ENCODE measurements at places on chromosomes 3 and 15.

- no peak for DNase-seq
Observed at GRCh38 chr3:194937144-194937543, 251.5 kb downstream of the FAM43A start.

DNA sequence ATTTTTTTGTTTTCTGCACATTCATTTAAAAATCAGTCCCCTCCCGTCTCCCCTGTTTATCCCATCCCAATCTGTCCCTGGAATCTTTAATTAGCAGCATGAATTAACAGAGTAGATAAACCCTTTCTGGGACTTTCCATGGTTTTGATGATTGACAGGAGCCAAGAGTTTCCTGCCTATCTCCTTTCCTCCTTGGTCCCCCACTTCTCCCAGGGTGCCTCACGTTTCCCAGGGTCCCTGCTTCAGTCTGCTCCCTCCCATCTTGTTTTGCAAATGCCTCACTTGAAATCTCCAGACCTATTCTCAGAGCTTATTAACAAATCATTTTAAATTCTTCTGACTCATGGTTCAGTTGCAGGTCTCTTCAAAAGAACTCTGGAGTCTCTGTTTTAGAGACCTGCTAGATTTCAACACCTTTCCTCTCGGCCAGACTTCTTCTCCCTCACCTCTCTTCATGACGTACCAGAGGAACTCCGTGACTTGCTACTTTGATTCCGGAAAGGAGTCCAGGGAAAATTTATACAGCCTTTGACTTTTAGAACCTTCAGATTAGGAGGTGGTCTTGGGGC, 238.5 kb downstream of the ITPR1 start:
- DNase-seq, result no peak

- no peak for DNase-seq
Observed at GRCh38 chr3:186821429-186822387, 15.4 kb upstream of the RFC4 start.

- peak; percentile 23 for DNase-seq
Observed at GRCh38 chr3:100131241-100131640, 16.9 kb upstream of the FILIP1L start.

DNA sequence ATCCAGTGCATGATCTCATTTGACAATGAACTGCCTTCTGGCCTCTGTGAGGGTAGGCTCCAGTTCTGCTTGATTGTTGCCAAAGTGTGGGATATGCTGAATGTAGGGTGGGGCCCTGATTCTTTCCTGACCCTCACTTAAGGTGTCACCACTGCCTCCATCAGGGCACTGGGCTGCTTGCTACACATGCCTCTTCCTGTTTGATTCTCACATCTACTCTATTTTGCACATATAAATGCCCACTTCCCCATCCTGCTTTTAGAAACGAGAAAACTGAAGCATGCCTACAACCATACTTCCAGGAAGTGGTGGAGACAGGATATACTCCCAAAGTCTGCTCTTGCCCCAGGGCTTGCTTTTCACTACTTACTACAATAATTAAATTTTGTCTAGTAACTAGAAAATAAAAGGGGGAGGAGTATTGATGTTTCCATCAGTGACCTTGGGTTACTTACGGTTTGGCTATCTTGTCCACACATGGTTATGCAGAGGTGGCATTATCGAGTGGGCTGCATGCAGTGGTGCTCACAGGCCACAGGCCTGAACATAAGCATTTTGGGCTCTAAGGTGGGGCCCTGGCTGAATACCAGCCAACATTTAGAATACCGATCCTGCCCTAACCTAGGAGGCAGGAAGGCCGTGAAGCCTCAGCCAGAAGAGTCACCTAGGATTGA, 6.7 kb downstream of the ZDHHC3 start:
- no peak for DNase-seq

GRCh38 chr3:191376516-191377141, 46.3 kb upstream of the UTS2B start:
- no peak for DNase-seq

DNA sequence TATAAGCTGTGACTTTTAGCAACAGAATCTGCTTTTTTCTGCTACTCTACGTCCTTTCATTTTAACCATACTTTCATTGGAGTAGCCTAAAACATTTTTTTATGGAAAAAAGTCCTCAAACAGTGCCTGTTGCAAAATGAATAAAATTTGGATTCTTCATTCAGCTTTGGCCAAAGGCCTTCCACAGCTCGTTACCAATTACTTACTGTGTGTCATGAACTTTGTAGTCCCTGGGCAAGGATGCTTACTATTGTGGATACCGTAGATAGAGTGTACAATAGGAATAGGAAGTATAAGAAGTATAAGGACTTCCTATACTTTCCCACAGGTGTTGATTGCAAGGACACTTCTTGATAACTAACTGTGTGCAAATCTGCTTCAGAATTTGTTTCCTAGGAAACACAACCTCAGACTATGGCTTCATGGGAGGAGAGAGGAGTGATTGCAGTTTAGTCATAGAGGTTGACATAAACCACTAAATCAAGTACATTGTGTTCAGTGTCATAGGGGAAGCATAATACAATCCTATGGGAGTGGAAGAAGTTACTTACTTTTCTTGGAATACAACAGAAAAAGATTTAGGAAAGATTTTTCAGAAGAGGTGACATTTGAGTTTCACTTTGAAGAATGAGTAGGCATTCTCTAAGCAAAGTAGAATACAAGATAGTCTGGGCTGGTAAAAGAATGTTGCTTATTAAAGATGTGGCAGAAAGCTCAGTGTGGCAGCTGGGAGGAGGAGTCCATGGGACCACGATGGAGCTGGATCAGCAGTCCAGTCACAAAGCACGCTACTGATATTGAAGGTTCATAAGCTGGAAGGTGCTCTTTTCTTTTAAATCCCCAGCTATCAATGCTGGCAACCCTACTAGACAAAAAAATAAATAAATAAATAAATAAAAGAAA, 309.7 kb upstream of the TPRG1 start:
- DNase-seq, result no peak

GRCh38 chr3:10319804-10320203, 1.1 kb downstream of the SEC13 start:
- no peak for DNase-seq

- no peak for DNase-seq
Observed at GRCh38 chr15:85741021-85741421, 53.7 kb downstream of the KLHL25 start.

GRCh38 chr15:29903785-29904464, 81.7 kb upstream of the TJP1 start:
- DNase-seq, result no peak

GRCh38 chr15:68424754-68425390, 7.1 kb downstream of the ITGA11 start:
- DNase-seq, result no peak

- DNase-seq, result no peak
Observed at GRCh38 chr3:101702726-101703125, 16.2 kb upstream of the RPL24 start.

- DNase-seq, result no peak
Observed at GRCh38 chr3:12896063-12896985, 55.0 kb upstream of the RPL32 start.

DNA sequence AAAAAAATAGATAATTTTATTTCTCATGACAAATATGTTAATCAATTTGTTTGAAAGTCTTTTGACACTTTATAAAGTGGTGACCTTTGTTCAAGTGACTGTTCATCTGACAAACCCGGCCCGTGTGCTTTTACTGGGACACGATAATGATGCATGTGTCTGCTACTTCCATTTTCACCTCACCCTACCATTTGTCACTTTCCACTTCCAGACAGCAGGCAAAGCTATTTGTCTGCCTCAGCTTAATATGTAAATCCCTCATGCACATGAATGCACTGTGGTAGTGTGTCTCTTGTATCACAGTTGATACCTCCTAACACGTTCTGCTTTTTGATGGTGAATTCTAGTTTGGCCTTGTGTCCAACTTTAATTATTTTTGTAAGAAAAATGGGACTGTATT, 204.3 kb downstream of the BBX start:
- DNase-seq, result no peak

DNA sequence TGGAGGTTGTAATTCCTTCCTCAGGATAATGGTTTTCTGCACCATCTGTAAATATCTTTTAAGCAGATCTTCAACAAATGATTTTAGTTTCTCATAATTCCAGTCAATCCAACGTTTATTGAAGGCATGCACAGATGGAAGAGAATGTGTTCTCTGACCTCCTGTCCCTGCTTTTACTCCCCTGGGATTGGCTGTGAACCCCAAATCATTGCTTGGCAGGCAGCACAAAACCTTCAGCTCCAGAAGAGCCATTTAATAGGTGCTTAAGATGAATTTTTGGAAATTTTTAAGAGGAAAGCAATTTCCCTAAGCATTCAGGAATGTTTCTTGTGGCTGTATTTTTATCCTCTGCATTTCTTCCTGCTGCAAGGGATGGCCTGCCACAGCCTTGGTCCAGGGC, 25.5 kb upstream of the THSD4 start:
- DNase-seq, result no peak

GRCh38 chr3:156750191-156750873, 75.8 kb upstream of the LEKR1 start:
- DNase-seq, result no peak

GRCh38 chr3:8658306-8659212, 14.0 kb upstream of the SSUH2 start:
- no peak for DNase-seq

DNA sequence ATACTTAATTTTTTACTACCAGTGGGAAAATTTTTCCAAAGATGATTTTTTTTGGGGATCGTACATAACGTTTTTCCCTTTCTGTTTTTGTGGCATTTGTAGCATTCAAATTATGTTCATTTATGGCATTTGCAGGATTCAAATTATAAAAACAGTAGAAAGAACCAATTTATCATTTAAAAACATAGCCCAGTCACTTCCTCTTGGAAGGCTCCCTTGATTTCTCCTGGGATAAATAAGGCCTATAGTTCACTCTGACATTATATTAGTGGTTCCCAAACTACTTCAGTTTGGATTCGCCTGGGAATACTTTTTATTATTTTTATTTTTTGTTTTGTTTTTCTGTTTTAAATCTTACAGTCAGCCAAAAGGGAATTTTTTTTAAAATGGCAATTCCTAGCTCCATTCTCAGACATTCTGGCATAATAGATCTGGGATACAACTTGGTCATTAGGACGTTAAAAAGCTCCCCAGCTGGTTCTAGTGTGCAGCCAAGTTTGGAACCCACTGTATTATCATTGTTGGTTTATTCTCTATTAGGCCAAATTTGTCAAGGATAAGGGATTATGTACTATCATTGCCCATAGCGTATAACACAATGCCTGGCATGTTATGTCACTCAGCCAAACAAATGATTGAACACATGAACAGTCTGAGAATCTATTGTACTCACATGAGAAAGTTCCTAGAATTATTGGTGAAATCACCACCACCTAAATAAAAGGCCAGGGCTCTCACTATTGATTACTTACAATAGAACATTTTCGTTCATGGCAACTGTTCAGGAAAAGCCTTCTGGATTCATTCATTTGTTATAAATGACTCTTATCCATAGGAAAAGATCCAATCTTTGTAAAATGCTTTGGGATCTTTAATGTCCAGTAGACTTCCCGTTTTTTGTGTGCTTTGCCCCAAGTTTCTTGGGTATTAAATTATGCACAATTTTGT, 28.9 kb downstream of the RARB start:
- no peak for DNase-seq

GRCh38 chr3:47475029-47475569, 642 bp downstream of the SCAP start:
- no peak for DNase-seq

GRCh38 chr15:96073908-96074307, 256.6 kb upstream of the NR2F2 start:
- DNase-seq, result no peak

- no peak for DNase-seq
Observed at GRCh38 chr3:153956613-153957012, 164.6 kb upstream of the ARHGEF26 start.

DNA sequence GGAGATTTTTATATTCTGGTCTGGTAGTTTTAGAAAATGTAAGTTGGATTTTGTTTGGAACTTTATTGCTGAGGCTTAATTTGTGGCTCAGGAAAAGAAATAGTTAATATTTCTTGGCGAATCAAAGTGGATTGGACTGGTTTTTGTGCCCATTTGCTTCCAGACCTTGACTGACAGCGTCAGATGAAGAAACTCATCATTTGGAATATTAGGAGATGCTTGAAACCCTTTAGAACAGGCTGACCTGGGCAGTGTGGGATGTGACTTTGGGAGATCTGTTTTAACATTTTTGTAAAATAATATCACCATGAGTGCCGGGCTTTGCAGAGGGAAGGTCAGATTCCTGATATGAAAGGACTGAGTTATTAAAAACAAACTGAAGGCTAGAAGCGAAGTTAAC, 83.0 kb downstream of the AAGAB start:
- DNase-seq, result no peak

DNA sequence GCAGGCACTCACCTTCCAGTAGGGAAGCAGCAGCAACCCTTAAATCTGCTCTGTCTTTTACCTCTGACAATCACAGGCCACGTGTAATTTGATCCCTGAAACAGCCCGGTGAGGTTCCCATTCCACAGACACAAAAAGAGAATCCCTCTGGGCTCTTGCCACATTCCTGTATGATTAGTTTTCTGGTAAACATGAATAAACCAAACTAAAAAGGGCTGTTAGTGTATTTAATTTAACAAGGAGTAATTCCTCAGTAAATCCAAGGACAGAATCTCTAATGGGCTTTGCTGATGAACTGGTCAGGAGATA, 186.9 kb downstream of the FAM43A start:
- no peak for DNase-seq

DNA sequence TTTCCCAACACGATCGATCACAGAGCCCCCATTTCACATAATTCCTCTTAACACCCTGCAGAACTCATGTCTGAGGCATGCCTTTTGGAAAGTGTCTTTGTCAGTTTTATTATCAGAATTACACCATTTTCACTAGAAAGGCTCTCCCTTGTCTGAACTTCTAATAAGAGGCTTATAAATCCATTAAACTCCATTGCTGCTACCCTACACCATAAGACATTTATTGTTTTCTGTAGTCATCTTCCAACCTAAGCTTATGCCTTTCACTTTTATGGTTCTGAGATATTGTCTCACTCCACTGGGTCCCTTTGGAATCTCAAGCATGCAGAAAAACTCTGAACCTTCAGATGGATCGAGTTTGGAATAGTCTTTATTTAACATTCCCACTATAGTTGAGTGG, 50.2 kb upstream of the TPM1 start:
- DNase-seq, result no peak

GRCh38 chr3:128173849-128174248, 20.6 kb downstream of the EEFSEC start:
- no peak for DNase-seq

GRCh38 chr3:51800750-51801125, 21.7 kb upstream of the IQCF6 start:
- no peak for DNase-seq

- DNase-seq, result no peak
Observed at GRCh38 chr3:169940470-169941181, 26.0 kb upstream of the SEC62 start.

DNA sequence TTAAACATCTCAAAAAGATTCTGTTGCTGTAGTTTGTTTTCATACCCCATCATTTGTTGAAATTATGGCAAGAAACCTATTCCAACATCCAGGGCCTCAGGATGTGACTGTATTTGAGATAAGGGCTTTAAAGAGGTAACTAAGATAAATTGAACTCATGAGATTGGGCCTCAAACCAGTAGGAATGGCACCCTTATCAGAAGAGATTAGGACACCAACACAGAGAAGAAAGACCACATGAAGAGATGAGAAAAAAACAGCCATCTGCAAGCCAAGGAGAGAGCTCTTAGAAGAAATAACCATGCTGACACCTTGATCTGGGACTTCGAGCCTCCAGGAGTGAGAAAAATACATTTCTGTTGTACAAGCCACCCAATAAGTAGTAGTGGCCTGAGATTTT, 157.7 kb downstream of the CGGBP1 start:
- DNase-seq, result no peak

- no peak for DNase-seq
Observed at GRCh38 chr3:44365952-44366351, 27.4 kb downstream of the TCAIM start.

- DNase-seq, result no peak
Observed at GRCh38 chr3:38723569-38724391, 74.3 kb upstream of the SCN5A start.

All from bone marrow (tissue), 2 donors.